ENCODE measurements at places on chromosomes 2 and 18. TPM values are rescaled to one million over a fixed set of nuclear protein-coding genes. Genes with fewer than 3 reads are reported as not detected.

DNA sequence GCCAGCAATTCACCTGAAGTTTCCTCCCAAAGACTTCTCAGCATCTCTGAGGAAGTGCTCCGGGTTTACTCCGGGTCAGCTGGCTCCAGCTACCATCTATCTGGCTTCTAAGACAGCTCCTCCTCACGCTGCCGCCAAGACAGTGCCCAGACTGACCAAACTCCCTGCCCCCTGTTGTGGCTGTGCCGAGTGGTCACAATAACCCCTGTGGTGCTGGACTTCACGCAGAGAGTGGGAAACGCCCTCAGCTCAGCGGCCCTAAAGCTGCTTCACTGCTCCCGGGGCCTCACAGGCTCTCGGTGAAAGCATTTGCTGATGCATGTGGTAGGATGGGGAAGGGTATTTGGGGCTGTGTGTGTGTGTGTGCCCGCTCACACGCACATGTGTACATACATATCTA is 154.8 kb upstream of the ZNF236 start:
- DNase-seq, result no peak

Gene PLCL1
- not detected for total RNA-seq

GRCh38 chr2:85162746-85163301 is 29.6 kb downstream of the TCF7L1 start:
- DNase-seq, result no peak

DNA sequence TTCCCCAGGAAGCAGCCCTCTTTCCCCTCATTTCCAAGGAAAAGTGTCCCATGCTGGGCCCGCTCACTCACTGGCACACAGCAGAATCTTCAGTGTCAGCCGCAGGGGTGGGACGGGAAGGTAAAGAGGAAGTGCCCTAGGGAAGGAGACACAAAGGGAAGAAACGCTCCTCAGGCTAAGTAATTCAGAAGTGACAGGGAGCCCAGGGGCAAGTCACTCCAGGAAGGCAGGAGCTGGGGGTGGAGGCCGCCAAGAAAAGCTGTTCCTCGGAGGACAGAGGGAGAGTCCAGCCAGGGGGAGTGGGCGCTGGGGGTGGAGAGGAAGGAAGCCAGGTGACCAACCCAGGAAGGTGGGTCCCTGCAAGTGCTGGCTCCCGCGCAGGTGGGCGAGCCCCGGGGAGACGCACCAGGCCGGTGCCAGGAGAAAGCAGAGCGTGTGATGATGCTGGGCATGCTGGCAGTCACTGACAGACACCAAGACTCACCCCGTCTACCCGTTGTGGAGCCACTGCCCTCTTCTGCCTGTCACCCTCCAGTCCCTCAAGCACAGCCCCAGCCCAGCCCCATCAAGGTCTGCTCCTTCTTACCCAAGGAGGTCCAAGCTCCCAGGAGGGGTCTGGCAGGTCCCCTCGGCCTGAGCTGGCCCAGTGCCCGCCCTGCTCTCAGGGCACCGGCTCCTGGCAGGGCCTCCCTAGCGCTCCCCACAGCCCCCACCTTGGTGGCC is 21.7 kb downstream of the HDAC4 start:
- no peak for DNase-seq

Gene LIMS4
- 0.10 TPM for total RNA-seq

Data from A172 (cell line).